ENCODE measurements at places on chromosomes 4 and X. TPM values are rescaled to one million over a fixed set of nuclear protein-coding genes. Genes with fewer than 3 reads are reported as not detected.
A peak's percentile ranks its signal among the peaks of the same experiment; 100 is the strongest.

Gene KCND1
- 0.83 TPM for total RNA-seq

Gene GRID2
- total RNA-seq = 2.6 TPM

Gene CHIC1
- total RNA-seq = 12.9 TPM

Gene STATH
- not detected for total RNA-seq

Gene ZFP92
- 3.6 TPM for total RNA-seq

Gene GAGE13
- total RNA-seq = not detected

Gene CFI
- 13.1 TPM for total RNA-seq

Gene NRK
- total RNA-seq = 23.8 TPM

Gene DGAT2L6
- not detected for total RNA-seq

Gene CPZ
- 212 TPM for total RNA-seq

Gene GK
- total RNA-seq = 5.5 TPM

Gene AADAT
- total RNA-seq = 5.2 TPM

GRCh38 chrX:633043-633984 lies 2.7 kb downstream of the SHOX start:
- no peak overlapping the region for H3K27ac ChIP-seq
- no peak for DNase-seq
- H3K36me3 ChIP-seq = no peaks in the 10 kb centered on the region
- no peaks in the 10 kb centered on the region for H3K27me3 ChIP-seq
- H3K4me1 ChIP-seq = no peaks in the 10 kb centered on the region

GRCh38 chrX:118631586-118631985 lies 95.8 kb upstream of the IL13RA1 start:
- H3K36me3 ChIP-seq = no peaks in the 10 kb centered on the region
- DNase-seq = no peak
- no peaks in the 10 kb centered on the region for H3K27me3 ChIP-seq
- H3K27ac ChIP-seq = no peak overlapping the region
- H3K4me3 ChIP-seq = no peak overlapping the region

- no peaks in the 10 kb centered on the region for H3K4me1 ChIP-seq
- H3K27me3 ChIP-seq = no peaks in the 10 kb centered on the region
- no peak overlapping the region for H3K27ac ChIP-seq
- H3K36me3 ChIP-seq = no peaks in the 10 kb centered on the region
Measured at GRCh38 chr4:33086331-33086925, 2366.3 kb downstream of the PCDH7 start.

DNA sequence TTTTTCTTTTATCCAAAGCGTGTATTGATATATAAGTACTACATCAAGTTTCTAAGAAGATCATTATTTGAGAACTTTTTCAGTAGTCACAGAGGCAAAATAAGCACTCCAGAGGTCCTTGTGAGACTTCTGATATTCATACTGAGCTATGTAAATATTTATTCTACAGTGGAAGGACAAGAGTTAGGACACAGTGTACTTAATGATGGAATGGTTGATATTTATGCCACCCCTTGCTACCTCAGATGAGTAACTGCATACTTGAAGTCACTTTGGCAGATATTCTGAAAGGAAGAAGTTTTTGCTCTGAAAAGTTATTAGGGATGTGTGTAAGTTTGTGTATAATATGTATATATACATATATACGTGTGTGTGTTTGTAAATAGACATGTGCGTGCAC lies 30.3 kb downstream of the MAGEA1 start:
- H3K27ac ChIP-seq = no peak overlapping the region
- H3K36me3 ChIP-seq = no peaks in the 10 kb centered on the region
- no peak overlapping the region for H3K4me3 ChIP-seq
- no peak for DNase-seq

DNA sequence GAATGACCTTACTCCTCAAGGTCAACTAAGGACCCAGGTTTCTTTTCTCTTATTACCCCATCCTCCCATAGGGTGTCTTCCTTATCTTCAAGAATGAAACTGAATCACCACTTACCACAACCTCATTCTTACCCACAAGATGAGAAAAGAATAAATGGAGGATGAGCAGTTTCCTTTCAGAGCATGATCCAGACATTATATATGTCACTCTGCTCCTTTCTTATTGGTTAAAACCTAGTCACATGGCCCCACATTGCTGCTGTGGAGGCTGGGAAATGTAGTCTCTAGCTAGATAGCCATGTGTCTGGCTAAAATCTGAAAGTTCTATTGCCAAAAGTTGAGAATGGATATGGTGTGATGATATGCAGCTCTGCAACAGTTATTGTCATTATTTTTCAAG lies 62.4 kb upstream of the RAI2 start:
- no peaks in the 10 kb centered on the region for H3K4me1 ChIP-seq
- no peak for DNase-seq
- H3K4me3 ChIP-seq = no peak overlapping the region
- H3K27me3 ChIP-seq = no peaks in the 10 kb centered on the region
- H3K36me3 ChIP-seq = no peaks in the 10 kb centered on the region

GRCh38 chr4:136935305-136935704 lies 597.0 kb downstream of the PCDH18 start:
- H3K27ac ChIP-seq = no peak overlapping the region
- H3K4me1 ChIP-seq = no peaks in the 10 kb centered on the region
- no peaks in the 10 kb centered on the region for H3K27me3 ChIP-seq
- no peak overlapping the region for H3K4me3 ChIP-seq
- H3K36me3 ChIP-seq = no peaks in the 10 kb centered on the region

GRCh38 chrX:11665168-11666111 lies at the start of gene ARHGAP6:
Gene ARHGAP6, minus strand, starts transcription at chrX:11665920. Its CDS starts 1,092 bp downstream, at chrX:11664828.
- no peaks in the 10 kb centered on the region for H3K36me3 ChIP-seq
- H3K4me3 ChIP-seq = peak within 1 kb of the TSS; percentile 43
- DNase-seq = peak; percentile 76
- H3K4me1 ChIP-seq = no peaks in the 10 kb centered on the region
- no peaks in the 10 kb centered on the region for H3K27me3 ChIP-seq

DNA sequence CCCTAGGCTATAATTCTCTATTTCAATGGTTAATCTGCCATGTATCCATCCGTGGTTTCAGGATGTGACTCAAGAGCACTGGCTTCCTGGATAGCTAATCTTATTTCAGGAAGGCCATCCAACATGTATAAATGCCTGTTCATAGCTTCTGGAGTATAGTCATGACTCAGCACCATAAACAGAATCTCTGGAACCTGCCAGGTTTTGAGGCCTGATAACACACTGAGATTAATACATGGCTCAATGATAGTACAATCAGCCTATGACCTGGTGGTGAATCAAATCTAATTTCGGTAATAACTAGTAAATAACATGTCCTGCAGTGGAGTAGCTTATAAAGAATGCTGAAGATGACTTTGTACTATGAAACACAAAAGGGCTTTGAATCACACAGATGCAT lies 5.7 kb upstream of the IL13RA2 start:
- no peaks in the 10 kb centered on the region for H3K4me1 ChIP-seq
- no peak overlapping the region for H3K4me3 ChIP-seq
- H3K36me3 ChIP-seq = no peaks in the 10 kb centered on the region
- H3K27ac ChIP-seq = no peak overlapping the region
- DNase-seq = no peak

DNA sequence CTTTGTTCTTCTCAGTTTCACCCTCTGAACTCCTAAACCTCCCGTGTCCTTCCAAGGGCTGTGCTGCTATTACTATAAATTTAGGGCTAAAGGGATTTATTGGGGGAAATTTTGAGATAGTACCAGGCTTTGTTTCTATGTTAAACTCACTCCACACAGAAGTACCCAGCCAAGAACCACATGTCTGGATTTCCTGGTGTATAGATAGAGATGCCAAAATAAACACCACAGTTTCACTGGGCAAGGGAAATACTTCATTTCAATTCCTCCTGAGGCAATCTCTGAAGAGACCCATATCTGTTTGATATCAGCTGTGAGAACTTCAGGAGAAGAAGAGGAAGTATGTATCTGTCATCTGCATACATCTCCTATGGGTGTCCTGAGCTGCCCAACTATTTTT lies 21.7 kb upstream of the CLNK start:
- peaks cover 4% of the 10 kb centered on the region for H3K4me1 ChIP-seq
- no peaks in the 10 kb centered on the region for H3K27me3 ChIP-seq
- no peaks in the 10 kb centered on the region for H3K36me3 ChIP-seq
- H3K4me3 ChIP-seq = no peak overlapping the region
- H3K27ac ChIP-seq = no peak overlapping the region
- no peak for DNase-seq

DNA sequence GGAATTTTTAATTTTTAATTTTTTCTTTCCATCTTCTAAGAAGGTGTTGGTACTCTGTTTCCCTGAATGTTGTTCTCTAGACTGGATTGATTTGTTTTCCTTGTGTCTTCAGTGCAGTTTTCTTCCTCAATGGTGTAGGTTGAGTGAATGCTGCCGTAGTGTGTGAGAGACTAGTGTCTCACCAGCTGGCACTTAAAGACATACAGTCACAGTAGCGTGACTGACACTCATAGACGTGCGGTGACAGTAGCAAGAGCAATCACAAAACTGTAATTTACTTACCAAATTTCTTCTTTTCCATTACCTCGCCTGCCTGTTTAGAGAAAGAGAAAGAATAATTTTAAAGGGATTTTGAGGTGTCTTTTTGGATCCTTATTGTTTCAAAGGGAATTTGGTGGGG lies 21.4 kb upstream of the PGM2 start:
- no peak for DNase-seq
- H3K36me3 ChIP-seq = no peaks in the 10 kb centered on the region
- no peaks in the 10 kb centered on the region for H3K4me1 ChIP-seq
- no peak overlapping the region for H3K27ac ChIP-seq
- no peak overlapping the region for H3K4me3 ChIP-seq
- H3K27me3 ChIP-seq = no peaks in the 10 kb centered on the region

DNA sequence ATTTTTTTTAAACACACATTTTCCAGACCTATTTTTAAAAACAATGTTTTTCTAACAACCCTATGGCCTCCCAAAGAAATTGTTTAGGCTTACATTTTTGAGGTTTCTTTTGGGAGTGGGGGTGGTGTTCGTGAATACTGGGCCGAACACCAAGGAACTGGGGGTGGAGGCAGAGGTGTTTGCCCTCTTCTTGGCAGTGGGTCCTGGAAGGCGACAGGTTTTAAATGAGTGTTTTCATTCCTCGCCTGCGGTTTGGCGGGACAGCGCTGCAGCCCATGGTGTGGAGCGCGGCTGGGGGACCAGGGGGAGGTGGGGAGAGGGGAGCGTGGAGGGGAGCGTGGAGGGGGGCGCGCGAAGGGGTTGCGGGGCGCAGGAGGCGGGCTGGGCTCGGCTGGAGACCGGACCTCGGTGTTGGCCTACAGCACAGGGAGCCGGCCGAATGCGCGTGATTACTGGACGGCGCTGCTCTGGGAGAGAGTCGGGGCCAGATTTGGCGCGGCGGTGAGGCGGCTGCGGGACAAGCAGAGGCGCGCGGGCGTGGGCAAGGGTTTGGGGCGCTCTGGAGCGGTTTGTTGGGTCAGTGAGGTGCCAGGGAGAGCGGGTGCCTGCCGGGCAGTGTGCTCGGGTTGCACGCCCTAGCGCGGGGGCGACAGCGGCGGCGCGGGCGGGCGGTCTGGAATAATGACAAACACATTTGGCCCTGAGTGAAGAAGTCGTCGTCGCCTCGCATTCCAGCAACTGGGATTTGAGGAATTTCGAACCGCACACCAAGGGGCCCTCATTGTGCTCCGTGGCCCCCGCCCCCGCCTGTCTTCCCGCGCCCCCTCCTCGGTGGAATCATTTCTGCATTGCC lies 764 bp downstream of the PDGFRA start:
- peaks cover 4% of the 10 kb centered on the region for H3K4me1 ChIP-seq
- peak overlapping the region; percentile 68 for H3K4me3 ChIP-seq
- DNase-seq = peak; percentile 67
- no peaks in the 10 kb centered on the region for H3K36me3 ChIP-seq
- peak overlapping the region; percentile 81 for H3K27ac ChIP-seq
- no peaks in the 10 kb centered on the region for H3K27me3 ChIP-seq

- no peak overlapping the region for H3K4me3 ChIP-seq
- no peaks in the 10 kb centered on the region for H3K4me1 ChIP-seq
- no peak for DNase-seq
Measured at GRCh38 chr4:100076753-100077152, 113.5 kb downstream of the DDIT4L start.

DNA sequence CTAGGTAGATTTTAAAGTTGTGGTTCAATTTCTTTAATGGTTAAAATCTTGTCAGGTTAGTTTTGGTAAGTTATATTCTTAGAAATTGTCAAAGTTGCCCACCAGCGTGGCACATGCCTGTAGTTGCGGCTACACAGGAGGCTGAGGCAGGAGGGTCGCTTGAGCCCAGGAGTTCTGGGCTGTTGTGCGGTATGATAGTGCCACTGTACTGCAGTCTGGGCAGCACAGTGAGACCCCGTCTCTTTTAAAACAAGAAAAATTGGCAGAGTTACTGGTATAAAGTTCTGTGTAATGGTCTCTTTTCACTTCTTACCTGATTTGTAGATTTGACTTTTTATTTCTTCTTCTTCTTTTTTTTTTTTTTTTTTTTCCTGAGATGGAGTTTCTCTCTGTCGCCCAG lies 64.4 kb downstream of the FAM193A start:
- H3K4me3 ChIP-seq = no peak overlapping the region
- no peak for DNase-seq
- peaks cover 18% of the 10 kb centered on the region for H3K4me1 ChIP-seq
- no peak overlapping the region for H3K27ac ChIP-seq
- no peaks in the 10 kb centered on the region for H3K27me3 ChIP-seq

GRCh38 chr4:181971411-181971810 lies 271.8 kb upstream of the TENM3 start:
- no peak for DNase-seq
- H3K27ac ChIP-seq = no peak overlapping the region
- H3K4me3 ChIP-seq = no peak overlapping the region
- no peaks in the 10 kb centered on the region for H3K27me3 ChIP-seq
- no peaks in the 10 kb centered on the region for H3K4me1 ChIP-seq
- H3K36me3 ChIP-seq = no peaks in the 10 kb centered on the region

DNA sequence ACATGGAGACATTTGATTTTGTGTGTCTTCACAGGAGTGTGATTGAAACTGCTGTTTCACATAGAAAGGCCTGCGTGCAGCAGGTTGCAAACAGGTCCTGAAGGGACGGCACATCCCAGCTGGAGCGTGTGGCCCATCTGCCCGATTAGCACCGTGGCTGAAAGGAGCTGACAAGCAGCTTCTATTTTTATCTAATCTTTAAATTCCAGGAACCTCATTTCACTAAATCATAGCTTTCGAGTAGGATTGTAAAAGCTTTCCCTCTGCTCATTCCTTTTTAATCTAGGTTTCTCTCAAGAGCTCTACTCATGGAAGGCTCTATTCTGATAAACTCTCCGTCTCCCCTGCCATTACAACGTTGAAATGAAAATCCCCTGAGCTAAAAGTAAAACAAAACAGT lies 106.8 kb downstream of the FSTL5 start:
- H3K27me3 ChIP-seq = no peaks in the 10 kb centered on the region
- H3K4me1 ChIP-seq = no peaks in the 10 kb centered on the region
- DNase-seq = no peak
